NCI-H510A (cell line): ENCODE measurements at places on chromosomes 5 and 9.

DNA sequence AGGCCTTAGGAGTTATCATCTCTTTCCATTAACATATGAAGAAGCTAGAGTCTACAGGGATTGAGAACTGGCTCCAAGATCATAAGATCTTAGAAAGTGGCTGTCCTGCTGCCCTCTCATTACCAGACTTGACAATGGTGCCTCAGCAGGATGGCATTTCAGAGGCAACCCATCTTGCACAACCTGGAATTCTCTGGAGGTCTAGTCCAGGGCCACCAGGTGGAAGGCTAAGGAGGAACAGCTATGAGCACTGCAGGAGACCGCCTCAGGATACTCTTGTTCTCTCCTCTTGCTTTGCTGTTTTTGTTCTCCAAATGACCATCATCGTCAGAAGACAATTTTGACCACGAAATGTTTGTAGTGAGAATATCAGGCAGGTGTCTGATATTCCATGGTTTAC, 322.6 kb downstream of the FBXL17 start:
- no peak for DNase-seq

DNA sequence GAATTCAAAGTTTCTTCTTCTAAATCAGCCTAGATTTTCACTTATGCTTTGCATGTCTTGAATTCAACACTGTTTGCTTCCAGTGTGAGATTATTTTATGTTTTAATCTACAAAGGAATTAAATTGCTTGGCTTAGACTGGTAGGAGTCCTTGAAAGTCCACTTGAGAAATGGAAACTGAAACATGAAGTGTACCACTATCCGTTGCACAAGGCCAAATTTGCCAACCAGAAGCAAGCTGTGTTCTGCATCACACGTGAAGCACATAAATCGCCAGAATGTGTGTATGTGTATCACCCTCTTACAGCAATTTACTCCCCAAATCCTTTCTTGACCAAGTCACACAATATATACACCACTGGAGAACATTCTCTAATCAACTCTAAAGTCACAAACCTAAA, 10.3 kb downstream of the SEMA6A start:
- DNase-seq = no peak

- no peak for DNase-seq
Observed at GRCh38 chr5:34511481-34511880, 144.6 kb upstream of the RAI14 start.

GRCh38 chr5:73122875-73123810, 2.8 kb downstream of the TMEM171 start:
- DNase-seq = no peak

GRCh38 chr5:44914221-44914620, 105.5 kb downstream of the MRPS30 start:
- no peak for DNase-seq

DNA sequence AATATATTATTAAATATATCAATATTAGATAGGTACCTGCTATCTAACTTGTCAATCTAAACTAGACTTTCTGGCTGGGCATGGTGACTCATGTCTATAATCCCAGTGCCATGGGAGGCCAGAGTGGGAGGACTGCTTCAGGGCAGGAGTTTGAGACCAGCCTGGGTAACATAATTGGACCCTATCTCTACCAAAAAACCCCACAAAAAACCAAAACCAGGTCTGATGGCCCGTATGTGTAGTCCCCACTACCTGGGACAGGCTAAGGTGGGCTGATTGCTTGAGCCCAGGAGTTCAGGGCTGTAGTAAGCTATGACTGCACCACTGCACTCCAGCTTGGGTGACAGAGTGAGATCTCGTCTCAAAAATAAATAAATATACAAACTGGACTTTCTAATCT, 55.0 kb downstream of the PJA2 start:
- DNase-seq = no peak

DNA sequence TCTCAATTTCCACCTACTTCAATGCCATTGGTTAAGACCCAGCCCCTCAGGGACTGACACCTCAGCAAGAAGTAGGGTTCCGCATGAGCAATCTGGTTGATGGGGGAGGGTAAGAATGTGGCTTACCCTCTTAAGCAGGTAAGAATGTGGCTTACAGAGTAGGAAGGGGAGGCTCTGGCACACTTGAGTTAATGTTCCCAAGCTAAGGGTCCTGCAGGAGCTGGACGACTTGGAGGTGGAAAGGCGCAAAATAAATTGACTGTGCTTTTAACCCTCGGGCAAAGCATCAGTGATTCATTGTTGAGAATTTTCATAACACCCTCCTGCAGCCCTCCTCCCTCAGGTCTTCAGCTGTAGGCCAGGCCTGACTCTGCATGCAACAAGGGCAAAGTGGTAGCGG, 24.9 kb upstream of the ADRA1B start:
- no peak for DNase-seq

DNA sequence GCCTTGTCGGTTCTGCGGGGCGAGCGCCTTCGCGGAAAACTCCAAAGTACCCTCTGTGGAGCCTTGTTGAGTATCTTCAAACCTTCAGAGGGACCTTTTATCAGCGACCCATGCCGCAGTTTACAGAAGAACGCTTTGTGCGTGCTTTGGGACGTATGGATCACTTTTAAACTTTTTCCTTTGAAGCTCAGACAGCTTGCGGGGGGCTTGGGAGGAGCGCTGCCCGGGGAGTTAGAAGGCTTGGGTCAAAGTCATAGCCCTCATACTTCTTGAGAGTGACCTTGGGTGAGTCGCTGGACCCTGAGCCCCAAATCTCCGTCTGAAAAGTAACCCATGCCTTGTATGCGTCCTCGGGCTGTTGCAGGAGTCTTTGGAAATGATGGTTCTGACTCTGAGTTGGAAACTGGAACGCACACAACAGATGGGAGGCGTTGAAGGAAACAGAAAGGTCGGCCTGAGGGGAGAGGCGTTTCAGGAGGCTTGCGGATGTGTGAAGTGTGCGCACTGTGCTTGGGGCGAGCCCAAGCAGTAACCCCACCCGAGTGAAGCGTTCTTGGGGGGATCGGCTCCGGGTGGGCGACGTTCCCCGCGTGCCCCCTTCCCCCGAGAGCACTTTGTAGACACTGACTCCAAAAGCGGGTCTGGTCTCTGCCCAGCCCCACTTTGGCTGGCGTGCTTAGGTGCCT, 661 bp upstream of the SLC25A51 start:
- no peak for DNase-seq

GRCh38 chr9:101072259-101072658, 43.7 kb downstream of the PLPPR1 start:
- no peak for DNase-seq

GRCh38 chr9:132129535-132129934, 32.3 kb upstream of the NTNG2 start:
- DNase-seq = no peak

DNA sequence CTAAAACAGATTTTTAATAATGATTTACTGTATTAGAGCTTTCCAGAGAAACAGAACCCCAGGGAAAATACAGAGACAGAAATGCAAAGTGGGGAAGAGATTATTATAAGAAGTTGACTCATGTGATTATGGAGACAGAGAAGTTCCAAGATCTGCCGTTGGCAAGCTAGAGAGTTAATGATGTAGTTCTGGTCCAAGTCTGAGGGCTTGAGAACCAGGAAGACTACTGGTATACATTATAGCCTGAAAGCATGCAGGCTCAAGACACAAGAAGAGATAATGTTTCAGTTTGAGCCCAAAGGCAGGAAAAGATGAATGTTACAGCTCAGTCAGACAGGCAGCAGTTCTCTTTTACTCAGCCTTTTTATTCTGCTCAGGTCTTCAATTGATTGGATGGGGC, 98.8 kb upstream of the NFIL3 start:
- DNase-seq = no peak

DNA sequence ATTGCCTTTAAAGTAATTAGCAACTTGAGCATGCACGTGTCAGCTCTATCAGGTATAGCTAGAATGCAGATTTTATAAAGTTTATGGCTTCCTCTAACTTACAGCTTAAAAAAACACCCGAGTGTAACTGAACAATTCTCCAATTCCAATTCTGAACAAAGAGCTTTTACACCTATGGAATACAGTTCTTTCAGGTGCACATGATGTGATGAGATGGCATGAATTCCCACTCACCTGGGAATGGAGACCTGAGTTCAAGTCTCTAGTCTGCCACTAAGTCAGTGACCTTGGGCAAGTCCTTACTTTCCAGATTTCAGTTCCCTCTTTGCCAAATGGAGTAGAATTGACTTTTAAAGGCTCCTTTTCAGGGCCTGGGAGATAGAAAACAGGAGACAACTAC, 1.8 kb downstream of the ZFAND5 start:
- DNase-seq = no peak

DNA sequence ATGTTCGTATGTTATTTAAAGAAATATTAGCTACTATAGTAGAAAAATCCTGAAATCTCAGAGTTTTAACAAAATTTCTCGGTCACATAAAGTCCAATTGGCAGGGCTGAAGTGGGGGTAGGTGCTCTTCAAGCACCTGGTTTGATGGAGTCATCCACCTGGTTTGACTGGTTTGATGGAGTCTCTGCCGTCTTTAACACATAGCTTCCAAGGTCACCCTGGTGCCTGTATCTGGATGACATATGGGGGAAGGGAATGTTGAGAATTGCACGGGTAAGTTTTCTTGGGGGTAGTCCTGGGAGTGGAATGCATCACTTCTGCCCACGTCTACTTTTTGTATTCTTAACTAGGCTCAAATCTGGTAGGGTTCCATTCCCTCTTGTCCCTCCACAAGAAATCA, 351.2 kb downstream of the SH3GL2 start:
- DNase-seq = no peak
